ENCODE measurements at places on chromosomes 12 and 14.

- DNase-seq = no peak
These were observed 241.4 kb downstream of the TMEM117 start for GRCh38 chr12:44077294-44077693.

DNA sequence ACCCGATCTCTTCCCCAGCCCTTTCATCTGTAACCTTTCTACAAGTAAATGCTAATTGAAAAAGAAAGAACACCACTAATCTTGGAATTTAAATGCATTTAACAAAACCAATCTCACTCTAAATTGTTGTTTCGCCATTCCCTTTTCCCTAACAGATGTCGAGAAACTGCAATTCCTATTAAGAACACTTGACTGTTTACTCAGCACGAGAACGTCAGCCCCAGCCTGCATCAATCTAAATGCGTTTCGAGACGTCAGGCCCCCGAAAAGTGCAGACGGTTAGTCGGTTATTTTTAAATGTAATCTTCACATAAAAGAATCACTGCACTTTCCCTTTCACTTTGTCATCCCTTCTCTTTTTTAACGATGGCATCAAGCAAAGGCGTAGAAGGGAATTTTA is 837.6 kb downstream of the VRK1 start:
- peak; percentile 14 for DNase-seq

DNA sequence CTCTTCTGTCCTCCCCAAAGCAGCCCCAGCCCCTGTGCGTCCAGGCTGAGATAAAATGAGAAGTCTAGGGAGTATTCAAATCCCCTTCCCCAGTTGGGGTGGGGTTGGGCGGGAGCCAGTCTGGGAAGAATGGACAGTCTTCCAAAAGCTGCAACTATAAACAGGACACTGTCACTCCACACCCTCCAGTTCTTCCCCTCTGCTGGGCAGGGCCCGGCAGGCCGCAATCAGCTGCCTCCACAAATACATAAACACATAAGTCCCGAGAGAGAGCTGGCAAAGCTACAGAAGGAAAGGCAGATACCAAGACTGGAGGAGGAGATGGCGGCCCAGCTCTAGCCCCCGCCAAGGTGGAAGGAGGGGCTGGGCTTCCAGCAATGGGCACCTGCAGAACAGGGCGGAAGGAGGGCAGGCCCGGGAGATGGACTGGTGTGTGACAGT is 12.7 kb downstream of the LTBP2 start:
- no peak for DNase-seq

GRCh38 chr12:38610808-38611350 is 294.3 kb downstream of the ALG10B start:
- DNase-seq = no peak

- DNase-seq = no peak
These were observed 171.5 kb downstream of the ANO2 start for GRCh38 chr12:5773550-5773949.

GRCh38 chr14:65549429-65549828 is 136.9 kb downstream of the FUT8 start:
- DNase-seq = no peak

DNA sequence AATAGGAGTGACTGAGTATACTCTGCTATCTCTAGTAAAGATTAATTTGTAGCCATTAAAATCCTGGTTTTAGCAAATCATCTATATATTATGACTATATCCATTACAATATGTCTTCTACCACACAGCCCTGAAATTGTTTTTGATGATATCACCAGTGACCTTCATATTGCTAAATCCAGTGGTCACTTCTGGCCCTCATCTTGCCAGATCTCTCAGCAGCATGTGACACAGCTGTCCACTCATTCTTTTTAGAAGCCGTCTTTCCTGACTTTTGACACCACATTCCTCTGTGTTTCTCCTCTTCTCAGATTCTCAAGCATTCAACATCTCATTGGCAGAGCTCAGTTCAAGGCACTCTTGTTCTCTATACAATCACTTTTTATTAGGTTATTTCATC is 54.9 kb downstream of the CPNE8 start:
- no peak for DNase-seq

DNA sequence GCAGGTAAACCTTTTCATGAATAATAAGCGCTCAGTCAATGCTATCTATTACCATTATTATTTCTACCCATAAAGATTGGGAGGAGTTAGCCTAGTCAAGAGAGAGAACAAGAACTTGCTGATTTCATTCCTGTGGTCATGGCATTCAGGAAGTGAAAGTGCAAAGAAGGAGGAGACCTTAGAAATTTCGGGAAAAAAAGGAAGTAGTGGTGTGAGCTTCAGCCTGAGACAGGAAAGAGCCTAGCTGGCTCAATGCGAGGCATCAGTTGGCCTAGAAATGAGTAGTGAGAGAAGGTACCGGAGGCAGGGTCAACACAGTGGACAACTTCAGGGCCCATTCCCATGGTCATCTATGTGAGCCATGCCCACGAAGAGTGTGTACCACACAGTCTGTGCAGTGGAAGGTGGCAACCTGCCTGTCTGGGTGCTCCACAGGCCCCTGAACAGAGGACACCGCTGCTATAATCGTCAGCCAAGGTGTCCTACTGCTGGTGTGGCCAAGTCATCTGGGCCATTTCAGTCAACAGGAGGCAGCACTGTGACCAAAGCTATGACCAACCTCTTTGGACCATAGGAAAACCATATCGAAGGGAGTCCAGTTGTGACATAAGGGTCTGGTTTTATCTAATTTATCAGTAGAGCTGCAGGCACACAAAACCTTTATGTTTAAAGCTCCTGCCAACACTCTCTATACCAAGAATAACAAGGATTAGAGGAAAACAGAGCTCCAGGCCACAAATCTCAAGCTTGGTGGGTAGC is 16.2 kb upstream of the STON2 start:
- no peak for DNase-seq

DNA sequence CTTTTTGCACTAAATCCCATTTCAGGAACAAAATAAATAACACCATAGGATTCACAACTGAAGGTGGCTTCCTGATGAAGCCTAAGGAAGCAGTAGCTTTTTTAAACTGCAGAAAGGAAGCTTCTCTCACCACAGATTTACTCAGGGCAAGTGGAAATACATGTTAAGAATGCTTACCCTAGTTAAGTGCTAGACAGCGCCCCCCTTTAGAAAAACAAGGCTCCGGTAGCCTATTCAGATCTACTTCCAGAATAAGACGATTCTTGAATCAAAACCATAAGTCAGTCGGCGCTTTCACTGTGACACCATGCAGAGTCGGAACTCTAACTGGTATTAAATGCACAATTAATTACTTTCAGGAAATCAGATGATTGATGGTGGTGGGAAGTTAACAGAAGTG is 41.9 kb downstream of the E2F7 start:
- DNase-seq = no peak

GRCh38 chr14:77599889-77600288 is 16.5 kb downstream of the SPTLC2 start:
- DNase-seq = no peak

GRCh38 chr12:25959071-25959961 is 834 bp downstream of the RASSF8 start:
- DNase-seq = peak; percentile 35

DNA sequence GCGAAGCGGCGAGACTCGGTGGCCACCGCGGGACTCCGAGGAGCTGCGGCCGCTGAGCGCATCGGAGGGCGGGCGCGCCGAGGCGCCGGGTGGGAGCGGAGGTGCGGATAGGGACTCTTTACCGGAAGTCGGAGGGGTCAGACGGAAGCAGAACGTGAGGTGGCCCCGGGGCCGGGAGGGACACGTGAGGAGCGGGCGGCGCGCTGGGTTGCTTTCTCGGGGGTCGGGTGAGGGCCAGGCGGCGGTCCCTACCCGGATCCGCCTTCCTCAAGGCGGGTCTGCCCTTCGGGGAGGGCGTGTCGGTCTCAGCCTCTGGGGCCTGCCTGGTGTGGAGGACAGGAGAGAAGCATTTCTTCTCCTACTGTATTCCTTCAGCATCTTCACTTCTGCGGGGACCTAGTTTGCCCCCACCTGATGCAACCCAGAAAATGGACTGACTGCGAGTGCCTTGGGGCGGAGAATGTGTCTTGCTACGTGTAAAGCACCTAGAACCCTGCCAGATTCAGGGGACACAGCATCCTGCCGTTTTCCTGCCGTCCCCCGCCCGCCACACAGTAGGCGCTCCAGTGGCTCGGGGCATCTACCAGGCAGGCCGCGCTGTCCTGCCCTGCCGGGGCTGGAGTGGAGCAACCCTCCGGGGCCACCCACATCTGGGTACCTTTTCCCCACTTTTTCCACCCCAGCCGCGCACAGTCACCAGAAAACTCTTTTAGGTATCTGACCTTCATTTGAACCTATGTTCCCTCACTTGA is 514 bp upstream of the ATXN2 start:
- peak; percentile 92 for DNase-seq

DNA sequence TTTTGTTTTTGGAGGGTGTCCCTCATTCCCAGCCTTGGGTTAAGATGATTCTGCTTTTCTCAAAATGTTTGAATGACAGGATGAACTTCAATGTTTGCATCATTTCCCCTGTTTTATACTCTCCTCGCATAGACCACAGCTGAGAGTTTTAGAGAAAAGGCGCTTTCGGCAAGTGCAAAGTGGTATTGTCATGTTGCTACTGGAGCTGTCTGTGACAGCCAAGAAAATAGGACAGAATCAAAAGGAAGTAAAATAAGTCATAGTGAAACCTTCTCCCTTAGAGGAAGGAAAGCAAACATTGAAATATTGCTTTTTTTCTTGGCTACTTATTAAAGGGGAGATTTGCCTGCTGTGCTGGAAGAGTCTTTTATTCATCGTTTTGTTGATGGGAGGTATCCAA is 33.5 kb upstream of the ARHGAP5 start:
- DNase-seq = no peak

DNA sequence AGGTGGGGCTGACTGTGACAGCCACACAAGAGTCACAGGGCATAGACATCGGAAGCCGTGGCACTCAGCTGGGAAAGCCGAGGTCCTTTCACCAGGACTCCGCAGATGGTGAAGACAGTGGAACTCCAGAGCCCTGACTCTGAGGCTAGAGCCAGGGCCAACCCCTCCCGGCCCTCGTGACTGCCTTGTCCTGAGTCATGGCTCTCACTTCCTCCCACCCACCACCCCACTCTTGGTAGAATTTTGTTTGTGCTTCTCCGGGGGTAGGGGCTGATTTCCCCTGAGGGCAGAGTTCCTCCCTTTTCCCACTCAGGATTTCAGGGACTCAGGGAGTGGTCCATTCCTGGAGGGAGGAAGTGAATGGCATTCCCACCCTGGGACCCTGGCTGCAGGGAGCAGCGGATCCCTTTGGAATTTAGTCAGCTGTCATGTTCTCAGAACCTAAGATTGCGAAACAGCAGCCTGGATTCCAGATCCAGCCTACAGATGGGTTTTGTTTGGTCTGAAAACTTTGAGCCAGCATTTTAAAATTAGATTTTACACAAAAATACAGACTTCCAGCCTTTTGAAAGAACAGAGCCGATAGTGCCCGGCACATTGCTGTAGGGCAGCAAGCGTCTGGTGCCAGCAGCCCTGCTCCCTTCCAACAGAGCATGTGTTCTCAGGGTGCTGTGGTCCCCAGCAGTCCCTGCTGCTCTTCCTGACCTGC is 50.7 kb downstream of the TPCN1 start:
- peak; percentile 20 for DNase-seq

GRCh38 chr12:54936736-54937135 is 47.8 kb downstream of the TESPA1 start:
- DNase-seq = no peak

- DNase-seq = no peak
These were observed 45.1 kb downstream of the FAM222A start for GRCh38 chr12:109758426-109759420.

- DNase-seq = no peak
These were observed 751.0 kb upstream of the TMEM132C start for GRCh38 chr12:127515941-127516340.

GRCh38 chr12:110917467-110917866 is 2.9 kb downstream of the MYL2 start:
- no peak for DNase-seq

- DNase-seq = no peak
These were observed 706.9 kb upstream of the STXBP6 start for GRCh38 chr14:25756876-25757275.

- DNase-seq = no peak
These were observed 22.5 kb downstream of the SYNE2 start for GRCh38 chr14:63875311-63875710.

DNA sequence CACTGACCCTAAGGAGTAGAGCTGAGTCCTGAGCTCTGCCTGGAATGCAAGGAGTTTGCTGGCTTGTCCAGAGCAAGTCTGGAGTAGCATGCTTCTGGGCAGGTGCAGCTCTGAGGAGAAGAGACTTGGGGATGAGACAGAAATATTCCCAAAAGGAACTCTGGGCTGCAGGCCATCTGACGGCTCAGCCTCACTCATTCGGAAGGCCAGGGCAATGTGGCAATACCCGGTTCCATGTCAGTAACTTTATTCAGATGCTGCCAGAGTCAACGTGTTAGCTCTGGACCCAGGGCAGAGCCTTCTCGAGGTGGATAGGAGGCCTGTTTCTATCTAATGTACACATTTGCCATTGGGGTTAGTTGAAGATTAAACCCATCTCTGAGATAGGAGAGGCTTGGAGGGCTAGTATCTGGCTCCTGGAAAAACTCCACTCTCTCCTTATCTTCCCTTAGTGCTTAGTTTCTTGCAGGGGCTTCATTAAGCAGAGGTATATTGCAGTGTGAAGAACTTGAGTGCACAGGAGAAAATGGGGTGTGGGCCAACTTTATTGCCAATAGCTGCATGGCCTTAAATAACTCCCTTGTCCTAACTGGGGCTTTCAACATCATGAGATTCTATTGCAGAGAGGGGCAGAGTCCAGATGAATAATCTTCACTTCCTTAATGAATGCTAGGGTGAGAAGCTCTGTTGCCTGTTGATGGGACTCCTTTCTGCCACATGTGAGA is 65.6 kb downstream of the NTF3 start:
- no peak for DNase-seq

- no peak for DNase-seq
These were observed 86.6 kb downstream of the CDK17 start for GRCh38 chr12:96313606-96314005.

GRCh38 chr14:44396226-44396625 is 110.9 kb downstream of the FSCB start:
- no peak for DNase-seq

DNA sequence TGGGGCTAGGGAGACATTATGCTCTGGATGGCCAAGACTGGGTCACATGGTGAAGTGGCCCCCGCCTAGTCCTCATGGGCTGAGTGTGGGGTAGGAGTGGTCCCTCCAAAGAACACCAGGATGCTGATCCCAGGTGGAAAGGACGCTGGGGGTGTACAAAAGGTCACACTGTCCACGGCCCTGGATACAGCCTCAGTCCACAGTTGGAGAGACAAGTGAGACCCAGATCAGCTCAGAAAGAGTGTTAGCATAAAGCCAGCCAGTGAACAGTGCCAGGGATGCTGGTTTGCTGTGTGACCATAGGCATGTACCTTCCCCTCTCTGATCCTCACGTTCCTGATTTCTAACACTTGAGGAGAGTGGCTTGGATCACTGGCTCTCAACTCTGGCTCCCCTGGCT is 13.4 kb upstream of the OAS2 start:
- DNase-seq = no peak

- no peak for DNase-seq
These were observed 1776.2 kb upstream of the SEL1L start for GRCh38 chr14:83309833-83310232.

- no peak for DNase-seq
These were observed 11.8 kb upstream of the TBK1 start for GRCh38 chr12:64440100-64440499.

GRCh38 chr14:68940614-68941185 is 38.4 kb downstream of the ACTN1 start:
- no peak for DNase-seq
